GF-D8 (cell line): ENCODE measurements at places on chromosomes 1 and 21.
A peak's percentile ranks its signal among the peaks of the same experiment; 100 is the strongest.

DNA sequence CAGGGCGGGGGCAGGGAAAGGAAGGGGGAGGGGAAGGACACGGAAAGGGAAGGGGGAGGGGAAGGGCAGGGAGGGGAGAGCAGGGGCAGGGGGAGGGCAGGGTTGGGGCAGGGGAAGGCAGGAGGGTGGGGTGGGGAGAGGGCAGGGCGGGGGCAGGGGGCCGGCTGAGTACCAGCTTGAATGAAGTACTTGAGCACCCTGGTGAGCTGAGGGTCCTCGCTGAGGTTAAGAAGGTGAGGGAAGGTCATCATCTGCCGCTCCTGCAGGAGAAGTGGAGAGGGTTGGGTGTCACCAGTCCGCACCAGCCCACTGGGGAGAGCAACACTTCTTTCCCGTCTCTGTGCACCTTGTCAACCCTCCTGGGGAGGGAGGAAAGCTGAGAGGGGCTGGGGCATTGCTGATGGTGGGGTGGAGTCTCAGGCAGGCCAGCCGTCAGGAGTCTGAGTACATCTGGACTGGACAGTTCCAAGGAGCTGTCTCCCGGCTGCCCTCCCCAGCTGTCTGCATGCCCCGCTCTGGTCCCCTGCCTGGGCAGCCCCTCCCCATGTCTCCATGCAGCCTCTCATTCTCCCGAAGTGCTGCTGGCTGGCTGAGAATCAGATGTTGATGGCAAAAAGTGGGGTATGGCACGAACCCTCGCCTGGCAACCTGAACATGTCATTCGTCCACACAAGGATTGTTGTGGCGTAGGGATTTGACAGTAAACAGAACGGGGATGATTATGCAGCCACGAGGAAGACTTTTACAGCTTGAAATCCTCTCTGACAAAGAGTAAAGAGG lies 70.0 kb downstream of the SCCPDH start:
- no peak for DNase-seq

- no peak for DNase-seq
These were observed 1.6 kb downstream of the SLC30A1 start for GRCh38 chr1:211577277-211577818.

- no peak for DNase-seq
These were observed 15.9 kb downstream of the ZBTB8B start for GRCh38 chr1:32480761-32481160.

DNA sequence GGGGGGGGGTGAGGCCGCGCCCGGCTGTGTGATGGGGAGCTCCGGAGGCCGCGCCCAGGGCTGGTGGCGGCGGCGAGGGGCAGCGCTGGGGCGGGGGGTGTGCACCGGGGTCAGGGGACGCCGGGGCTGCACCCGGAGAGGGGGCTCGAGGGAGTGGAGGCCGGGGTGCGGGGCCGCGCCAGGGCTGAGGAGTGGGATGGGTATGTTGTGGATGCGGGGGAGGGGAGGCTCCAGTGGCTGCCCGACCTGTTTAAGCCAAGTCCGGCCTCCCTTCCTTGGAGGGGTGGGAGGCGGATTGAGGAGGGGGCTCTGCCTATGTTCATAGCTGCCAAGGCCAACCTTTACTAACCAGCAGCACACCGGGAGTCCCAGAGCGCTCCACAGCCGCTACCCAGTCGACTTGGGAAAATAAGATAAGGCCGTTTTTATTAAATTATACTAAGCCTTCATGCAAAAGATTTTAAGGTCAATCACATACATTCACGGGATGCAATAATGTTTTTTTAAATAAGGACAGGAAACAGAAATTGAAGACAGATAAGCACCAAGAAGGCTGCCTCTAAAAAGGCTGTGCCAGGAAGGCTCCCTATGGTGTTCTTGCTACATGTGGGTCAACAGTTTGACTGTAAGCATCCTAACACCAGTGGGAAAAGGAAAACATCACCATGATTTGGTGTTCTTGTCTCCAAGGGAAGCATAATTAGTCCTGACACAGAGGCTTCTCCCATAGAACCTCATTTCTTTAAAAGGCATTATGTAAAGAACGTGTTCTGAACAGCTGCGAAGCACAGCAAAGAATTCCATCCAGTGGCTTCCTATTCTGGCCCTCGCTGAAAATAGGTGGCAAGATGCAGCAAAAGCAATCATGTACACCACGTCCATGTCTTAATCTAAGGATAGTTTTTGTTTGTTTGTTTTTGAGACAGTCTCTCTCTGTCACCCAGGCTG lies 626 bp upstream of the HLCS start:
- no peak for DNase-seq

DNA sequence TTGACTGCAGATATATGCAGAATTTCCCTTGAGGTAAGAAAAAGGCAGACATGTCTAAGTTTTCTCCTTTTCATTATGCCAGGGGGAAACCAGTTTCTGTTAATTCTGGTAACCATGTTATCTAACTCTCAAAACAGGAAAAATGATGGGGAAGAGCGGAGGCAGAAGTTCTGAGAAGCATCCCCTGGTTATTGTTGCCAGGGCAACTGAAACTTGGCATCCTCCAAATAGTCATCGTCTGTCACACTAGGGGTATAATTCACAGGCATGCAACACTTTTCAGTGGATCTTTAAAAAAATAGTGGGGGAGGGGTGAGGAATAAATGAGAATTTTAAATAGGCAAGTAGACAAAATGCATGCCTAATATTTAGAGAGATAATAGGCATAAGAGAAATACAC lies 715.3 kb upstream of the CXADR start:
- DNase-seq, result no peak

GRCh38 chr1:198088360-198089071 lies 68.3 kb upstream of the NEK7 start:
- DNase-seq, result no peak

DNA sequence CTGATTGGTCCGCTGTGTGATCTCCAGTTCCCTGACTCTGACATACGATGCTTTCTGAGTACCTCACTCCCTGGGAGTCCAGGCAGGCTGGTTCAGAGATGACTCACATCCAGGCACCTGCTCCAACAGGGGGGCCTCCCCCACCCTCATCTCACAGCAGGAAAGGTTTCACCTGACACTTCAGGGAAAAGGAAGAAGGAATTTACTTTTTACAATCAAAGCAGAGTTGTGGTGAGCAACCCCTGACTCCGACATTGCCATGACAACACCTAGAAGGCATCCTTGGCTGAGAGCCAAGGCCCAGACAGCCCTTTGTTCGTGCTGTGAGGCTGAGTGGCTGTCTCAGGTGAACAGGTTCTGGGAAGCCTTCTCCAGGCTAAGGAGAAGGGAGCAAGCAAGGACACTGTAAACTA lies 164.6 kb upstream of the GJB5 start:
- no peak for DNase-seq

GRCh38 chr1:44698138-44698537 lies 23.6 kb downstream of the ARMH1 start:
- DNase-seq, result no peak

- DNase-seq, result no peak
These were observed 149.3 kb downstream of the TGFB2 start for GRCh38 chr1:218494449-218494852.

- no peak for DNase-seq
These were observed 29.0 kb upstream of the LGALS8 start for GRCh38 chr1:236494586-236495466.

- DNase-seq, result no peak
These were observed 914.6 kb downstream of the LTN1 start for GRCh38 chr21:28078126-28078525.

GRCh38 chr1:197920067-197920396 lies 2.9 kb downstream of the LHX9 start:
- DNase-seq, result no peak

GRCh38 chr1:36387141-36387949 lies 1.6 kb upstream of the STK40 start:
- peak; percentile 2 for DNase-seq

GRCh38 chr1:7128293-7128692 lies 343.0 kb downstream of the CAMTA1 start:
- DNase-seq, result no peak
